ENCODE measurements at places on chromosomes 11 and 22.

- no peak for DNase-seq
Measured at GRCh38 chr22:49499433-49500075, 328.1 kb downstream of the BRD1 start.

DNA sequence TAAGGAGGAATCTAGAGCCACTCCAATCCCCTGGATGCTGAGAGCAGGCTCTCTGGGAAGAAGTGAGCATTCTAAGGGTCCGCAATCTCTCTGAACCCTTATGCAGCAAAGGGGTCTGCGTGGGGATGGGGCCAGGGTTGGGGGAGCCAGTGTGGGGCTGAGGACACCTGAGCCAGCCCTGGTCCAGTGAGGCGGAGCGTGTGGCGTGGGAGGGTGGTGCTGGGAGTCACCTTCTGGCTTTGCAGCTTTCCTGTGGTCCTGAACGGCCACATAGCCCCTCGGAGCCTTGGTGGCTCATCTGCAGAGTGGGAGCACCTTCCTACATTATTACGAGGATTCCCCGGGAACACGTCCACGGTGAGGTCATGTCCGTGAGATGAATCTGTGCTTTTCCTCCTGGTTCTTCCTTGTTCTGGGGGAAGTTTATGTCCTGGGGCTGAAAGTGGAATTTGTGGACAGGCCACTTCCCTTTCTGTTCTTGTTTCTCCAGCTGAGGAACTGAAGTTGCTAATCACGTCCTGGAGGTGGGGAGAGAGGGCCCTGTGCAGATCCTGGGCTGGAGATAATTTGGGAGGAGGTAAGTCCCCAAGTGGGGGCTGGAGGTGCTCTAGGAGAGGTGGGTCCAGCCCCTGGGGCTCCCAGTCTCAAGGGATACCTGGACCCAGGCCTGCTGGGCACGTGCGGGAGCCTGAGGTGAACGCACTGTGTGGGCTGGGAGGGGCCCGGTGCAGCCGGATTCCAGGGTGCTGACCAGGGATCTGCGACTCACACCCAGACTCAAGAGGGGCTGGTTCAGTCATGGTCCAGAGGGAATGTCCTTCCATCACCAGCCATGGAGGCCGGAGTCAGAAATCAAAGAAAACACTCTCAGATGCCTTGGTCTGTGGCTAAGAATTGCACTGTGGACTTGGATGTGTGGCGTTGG is 6.1 kb downstream of the MRGPRE start:
- peak; percentile 62 for DNase-seq

GRCh38 chr11:62546244-62546928 is at the start of gene AHNAK:
Gene AHNAK, minus strand, starts transcription at chr11:62546806. Its CDS starts 10,708 bp downstream, at chr11:62536098.
- peak; percentile 92 for DNase-seq

DNA sequence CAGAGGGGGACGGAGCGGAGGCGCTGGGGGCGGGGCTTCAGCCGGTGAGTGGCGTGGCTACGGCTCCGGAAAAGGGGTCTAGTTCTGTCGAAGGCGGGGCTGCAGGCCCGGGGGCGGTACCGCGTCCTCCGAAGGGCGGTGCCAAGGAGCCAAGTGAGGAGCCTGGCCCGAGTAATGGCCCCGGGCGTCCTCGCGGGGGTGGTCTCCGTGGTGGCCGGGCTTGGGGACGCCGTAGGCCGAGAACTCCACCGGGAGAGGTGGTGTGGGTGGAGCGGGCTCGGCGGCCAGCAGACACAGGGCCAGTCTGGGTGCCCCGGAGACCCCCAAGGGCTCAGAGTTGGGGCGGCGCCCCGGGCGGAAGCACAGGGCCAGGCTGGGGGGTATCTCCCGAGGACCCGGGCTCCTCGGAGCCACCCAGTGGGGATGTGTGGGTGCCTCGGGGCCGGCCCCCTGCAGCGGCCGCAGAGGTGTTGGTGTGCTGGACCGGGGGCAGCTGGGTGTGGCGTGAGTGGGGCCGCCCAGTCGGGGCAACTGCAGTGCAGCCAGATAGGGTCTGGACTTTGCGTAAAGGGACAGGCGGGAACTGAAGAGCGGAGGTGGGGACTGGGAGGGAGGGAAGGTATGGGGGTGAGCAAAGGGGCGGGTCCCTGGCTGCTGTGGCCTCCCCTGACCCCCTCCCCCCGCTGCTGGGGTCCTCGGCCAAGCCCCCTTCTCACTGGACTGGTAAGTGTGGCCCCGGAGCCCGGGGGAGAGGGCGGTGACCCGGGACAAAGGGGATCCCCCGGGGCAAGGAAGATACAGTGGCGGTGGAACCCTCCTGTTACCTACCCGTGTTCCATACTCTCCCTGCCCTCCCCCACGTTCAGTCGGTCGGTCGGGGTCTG is 838 bp downstream of the FKBP2 start:
- DNase-seq = peak; percentile 79

GRCh38 chr22:40396882-40397281 is 26.5 kb downstream of the SGSM3 start:
- DNase-seq = peak; percentile 91
